ENCODE measurements at places on chromosomes 5 and 9. TPM values are rescaled to one million over a fixed set of nuclear protein-coding genes. Genes with fewer than 3 reads are reported as not detected.

Gene OSTF1
- total RNA-seq: 73.6 TPM

Gene ZNF879
- 3.7 TPM for total RNA-seq

Gene ADGRD2
- total RNA-seq: not detected

Gene SLC36A3
- not detected for total RNA-seq

Gene PCDHA12
- total RNA-seq: not detected

Gene SERF1A
- total RNA-seq: 6.7 TPM

Gene TMC1
- total RNA-seq: 1.5 TPM

Gene BHMT
- total RNA-seq: not detected

Gene LRRC70
- total RNA-seq: 24.5 TPM

Gene DOCK8
- 1.3 TPM for total RNA-seq

Gene IL11RA
- total RNA-seq: 15.3 TPM

Gene PCDHA9
- total RNA-seq: not detected

Gene IL33
- total RNA-seq: 13.8 TPM

Gene ZDHHC11B
- not detected for total RNA-seq

Gene SELENOP
- not detected for total RNA-seq

Gene FBP2
- not detected for total RNA-seq

Gene ATP6V0E1
- total RNA-seq: 222 TPM

Gene BARX1
- total RNA-seq: not detected

Gene FRMD3
- 6.1 TPM for total RNA-seq

Gene RETREG1
- total RNA-seq: not detected

Gene ADGRV1
- total RNA-seq: 0.12 TPM

Gene NSG2
- total RNA-seq: not detected

Gene GABRA1
- total RNA-seq: not detected

Gene IRX2
- total RNA-seq: not detected

Gene GRIA1
- not detected for total RNA-seq

Gene FBP1
- total RNA-seq: 2.2 TPM

Gene COL23A1
- not detected for total RNA-seq

Gene PRDM9
- total RNA-seq: not detected

Gene NOXA1
- total RNA-seq: 0.91 TPM

Gene ENTPD8
- total RNA-seq: 0.51 TPM

Gene SLCO4C1
- not detected for total RNA-seq

Gene C5orf52
- not detected for total RNA-seq

Gene GFI1B
- total RNA-seq: not detected

Data from endothelial cell of umbilical vein (primary cell).